ENCODE measurements at places on chromosomes 2 and 18. TPM values are rescaled to one million over a fixed set of nuclear protein-coding genes. Genes with fewer than 3 reads are reported as not detected.
A peak's percentile ranks its signal among the peaks of the same experiment; 100 is the strongest.

DNA sequence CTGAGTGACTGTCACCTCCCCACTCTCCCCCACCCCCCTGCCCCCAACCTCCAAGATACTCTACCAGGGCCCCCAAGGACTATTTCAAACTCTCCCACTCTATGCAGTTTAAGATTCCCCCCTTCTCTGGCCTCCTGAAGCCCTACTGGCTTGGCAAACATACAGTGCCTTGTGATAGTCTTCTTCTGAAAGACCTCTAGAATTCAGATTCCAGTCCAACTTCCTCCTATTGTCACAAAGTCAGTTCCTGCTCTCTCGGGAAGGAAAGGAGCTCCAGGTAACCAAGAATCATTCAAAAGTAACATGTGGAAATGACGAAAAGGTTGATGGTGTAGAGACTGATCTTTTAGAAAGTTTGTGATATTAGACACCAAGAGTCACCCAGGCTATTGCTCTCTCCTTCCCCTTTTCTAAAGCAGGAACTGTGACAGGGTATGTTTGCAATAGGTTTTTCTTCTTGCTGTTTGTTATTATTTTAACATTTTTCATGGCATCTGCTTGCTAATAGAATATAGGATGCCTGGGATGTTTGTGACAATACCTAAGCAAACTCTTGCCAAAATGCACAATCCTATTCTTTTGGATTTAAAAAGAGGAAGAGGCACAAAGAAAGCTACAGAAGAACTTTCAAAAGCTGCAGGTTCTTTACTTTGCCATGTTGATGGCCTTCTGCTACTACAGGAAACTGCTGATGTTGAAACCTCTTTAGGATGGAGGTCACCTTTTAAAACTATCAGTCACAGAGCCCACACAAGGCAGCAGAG is 93.5 kb upstream of the MGAT4A start:
- no peak overlapping the region for H3K27ac ChIP-seq
- no peaks in the 10 kb centered on the region for H3K36me3 ChIP-seq
- H3K4me3 ChIP-seq, result no peak overlapping the region
- H3K4me1 ChIP-seq, result no peaks in the 10 kb centered on the region

GRCh38 chr2:105321875-105322646 is 7.5 kb downstream of the TGFBRAP1 start:
- H3K4me1 ChIP-seq, result no peaks in the 10 kb centered on the region
- no peak for DNase-seq
- H3K4me3 ChIP-seq, result no peak overlapping the region
- no peak overlapping the region for H3K27ac ChIP-seq
- no peaks in the 10 kb centered on the region for H3K27me3 ChIP-seq
- H3K36me3 ChIP-seq, result no peaks in the 10 kb centered on the region

Gene DYTN
- not detected for total RNA-seq

DNA sequence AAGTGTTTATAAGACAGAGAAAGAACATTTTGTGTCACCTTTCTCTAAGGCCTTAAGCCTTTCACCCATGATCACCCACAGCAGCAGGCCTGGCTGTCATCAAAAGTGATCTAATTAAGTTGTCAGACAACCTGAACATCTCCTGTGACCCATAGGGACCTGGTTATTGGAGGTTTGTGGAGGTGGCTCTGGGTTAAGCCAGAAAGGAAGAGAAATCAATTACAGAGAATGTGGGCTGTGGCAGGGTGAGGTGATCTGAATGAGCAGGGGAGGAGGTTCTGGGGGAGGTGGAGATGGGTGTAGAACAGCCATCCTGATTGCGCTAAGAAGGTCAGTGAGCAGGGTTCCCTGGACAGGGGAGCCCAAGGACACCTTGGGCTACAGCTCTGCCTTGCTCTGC is 170.8 kb downstream of the FSHR start:
- no peaks in the 10 kb centered on the region for H3K27me3 ChIP-seq
- H3K36me3 ChIP-seq, result no peaks in the 10 kb centered on the region
- H3K4me1 ChIP-seq, result no peaks in the 10 kb centered on the region
- no peak for DNase-seq
- no peak overlapping the region for H3K4me3 ChIP-seq
- H3K27ac ChIP-seq, result no peak overlapping the region

GRCh38 chr2:197092431-197092830 is 165.9 kb upstream of the PGAP1 start:
- H3K4me1 ChIP-seq, result no peaks in the 10 kb centered on the region
- H3K36me3 ChIP-seq, result no peaks in the 10 kb centered on the region
- no peaks in the 10 kb centered on the region for H3K27me3 ChIP-seq
- H3K27ac ChIP-seq, result no peak overlapping the region
- H3K4me3 ChIP-seq, result no peak overlapping the region

DNA sequence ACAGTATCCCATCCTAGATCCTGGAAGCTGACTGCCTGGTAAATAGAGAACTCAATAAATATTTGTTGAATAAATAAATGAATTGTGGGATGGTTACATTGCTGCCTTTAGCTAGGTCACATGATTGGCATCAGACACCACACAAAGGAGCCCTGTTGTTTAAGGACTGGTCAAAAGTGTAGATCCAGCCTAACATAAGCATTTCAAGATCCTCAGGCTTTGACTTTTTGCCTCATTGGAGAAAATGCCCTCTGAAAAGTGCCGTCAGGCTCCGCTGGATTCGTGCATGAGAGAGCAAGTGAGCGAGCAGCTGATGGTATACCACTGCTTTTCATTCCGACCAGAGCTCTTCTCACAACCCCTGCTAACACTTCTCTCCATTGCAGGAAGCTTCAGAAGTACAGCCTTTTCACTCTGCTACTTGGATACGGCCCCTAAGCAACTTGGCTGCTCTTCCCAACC is 1.3 kb upstream of the ZNF24 start:
- H3K36me3 ChIP-seq, result no peaks in the 10 kb centered on the region
- no peak overlapping the region for H3K4me3 ChIP-seq
- peak; percentile 43 for DNase-seq
- H3K4me1 ChIP-seq, result peaks cover 2% of the 10 kb centered on the region

Gene FBXO36
- total RNA-seq, result 3.5 TPM

Gene GYPC
- 135 TPM for total RNA-seq

- H3K4me1 ChIP-seq, result no peaks in the 10 kb centered on the region
- no peaks in the 10 kb centered on the region for H3K36me3 ChIP-seq
- no peak for DNase-seq
Observed at GRCh38 chr2:70659551-70659950, 105.9 kb upstream of the TGFA start.

DNA sequence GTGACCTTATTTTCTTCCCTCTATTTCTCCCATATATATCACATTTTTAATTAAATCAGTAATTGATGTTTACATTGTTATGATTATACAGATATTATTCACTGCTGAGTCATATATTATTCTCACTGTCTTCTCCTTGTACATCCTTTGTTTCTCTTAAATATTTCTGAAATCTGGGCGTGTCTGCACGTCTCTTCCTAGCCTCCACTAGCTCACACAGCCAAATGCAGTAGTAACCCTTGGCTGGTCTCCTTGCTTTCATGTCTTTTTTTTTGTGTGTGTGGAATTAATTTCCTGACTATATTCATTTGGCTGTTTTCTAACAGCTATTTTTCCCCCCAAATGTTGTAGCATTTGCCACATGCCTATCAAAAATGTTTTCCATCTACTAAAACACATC is 15.8 kb downstream of the CCNYL1 start:
- DNase-seq, result peak; percentile 40
- H3K27me3 ChIP-seq, result no peaks in the 10 kb centered on the region
- no peaks in the 10 kb centered on the region for H3K36me3 ChIP-seq
- no peak overlapping the region for H3K27ac ChIP-seq

Gene KLF7
- 12.9 TPM for total RNA-seq

DNA sequence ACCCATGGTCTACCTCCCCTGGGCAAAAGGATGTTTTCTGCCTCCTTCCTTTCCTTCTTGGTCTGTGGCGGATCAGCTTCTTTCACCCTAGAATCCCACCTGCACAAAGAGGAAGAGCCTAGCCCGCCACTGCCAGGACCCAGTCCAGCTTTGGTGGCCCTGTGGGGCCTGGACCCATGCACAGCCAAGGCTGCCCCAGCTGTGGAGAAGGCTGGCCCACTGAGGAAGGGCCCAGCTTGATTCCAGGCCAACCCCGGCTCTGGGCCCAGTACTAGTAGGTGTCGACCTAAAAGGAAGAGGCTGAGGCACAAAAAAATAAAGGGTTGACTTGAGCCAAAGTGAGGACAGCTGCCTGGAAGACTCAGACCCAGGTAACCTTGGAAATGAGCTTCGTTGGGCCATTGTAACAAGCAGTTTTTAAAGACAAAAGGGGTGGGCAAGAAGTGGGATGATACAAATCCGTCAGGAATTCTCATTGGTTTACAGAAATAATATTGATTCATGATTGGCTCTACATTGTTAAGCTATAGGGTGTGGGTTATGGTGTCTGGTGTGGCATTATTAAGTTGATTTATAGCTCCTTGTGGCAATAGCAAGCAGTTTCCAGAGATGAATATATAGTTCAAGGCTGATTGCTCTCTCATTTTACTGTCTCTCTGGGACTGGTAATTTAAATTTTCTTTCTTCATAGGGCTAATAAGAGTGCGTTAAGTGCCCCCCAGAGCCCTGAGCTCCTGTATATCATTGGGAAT is 29.8 kb upstream of the MAL start:
- H3K4me1 ChIP-seq, result no peaks in the 10 kb centered on the region
- H3K36me3 ChIP-seq, result no peaks in the 10 kb centered on the region
- H3K27me3 ChIP-seq, result peaks cover 3% of the 10 kb centered on the region
- no peak overlapping the region for H3K4me3 ChIP-seq
- no peak for DNase-seq
- H3K27ac ChIP-seq, result no peak overlapping the region

DNA sequence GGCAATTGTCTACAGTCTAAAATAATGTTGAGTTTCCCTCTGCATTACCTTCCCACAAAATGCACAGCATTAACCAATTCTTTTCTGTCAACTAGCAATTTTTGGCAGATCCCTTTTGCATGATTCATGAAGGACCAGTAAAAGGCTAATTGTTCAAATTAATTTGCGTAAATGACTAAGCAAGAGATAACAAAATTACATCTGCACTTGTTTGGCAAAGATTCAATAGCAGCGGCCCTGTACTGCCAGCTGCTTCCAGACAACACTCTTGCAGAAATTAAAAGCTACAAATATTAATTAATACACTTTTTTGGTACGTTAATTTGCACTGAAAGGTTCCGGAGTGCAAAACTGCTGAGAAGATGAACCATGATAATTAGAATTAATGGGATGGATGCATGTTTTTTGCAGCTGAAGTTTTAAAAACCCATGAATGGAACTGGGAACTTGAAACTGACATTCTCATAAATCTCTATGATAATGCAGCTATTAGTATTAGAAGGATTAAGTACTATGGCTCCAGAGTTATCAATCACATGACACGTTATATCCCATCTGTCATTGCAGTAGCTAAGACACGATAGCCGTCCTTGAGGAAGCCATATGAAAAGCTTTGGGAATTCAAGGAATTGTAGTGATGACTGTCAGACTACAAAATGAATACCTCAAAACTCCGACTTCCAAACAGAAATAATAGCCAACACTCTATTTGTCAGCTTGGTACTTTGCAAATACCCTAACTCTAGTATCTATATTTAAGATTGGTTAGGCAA is 1268.3 kb upstream of the ACVR2A start:
- peaks cover 6% of the 10 kb centered on the region for H3K4me1 ChIP-seq
- no peaks in the 10 kb centered on the region for H3K36me3 ChIP-seq
- no peak overlapping the region for H3K4me3 ChIP-seq
- DNase-seq, result peak; percentile 45
- no peaks in the 10 kb centered on the region for H3K27me3 ChIP-seq

Gene SIGLEC15
- total RNA-seq, result 0.51 TPM

Gene ZNF385B
- total RNA-seq, result not detected

DNA sequence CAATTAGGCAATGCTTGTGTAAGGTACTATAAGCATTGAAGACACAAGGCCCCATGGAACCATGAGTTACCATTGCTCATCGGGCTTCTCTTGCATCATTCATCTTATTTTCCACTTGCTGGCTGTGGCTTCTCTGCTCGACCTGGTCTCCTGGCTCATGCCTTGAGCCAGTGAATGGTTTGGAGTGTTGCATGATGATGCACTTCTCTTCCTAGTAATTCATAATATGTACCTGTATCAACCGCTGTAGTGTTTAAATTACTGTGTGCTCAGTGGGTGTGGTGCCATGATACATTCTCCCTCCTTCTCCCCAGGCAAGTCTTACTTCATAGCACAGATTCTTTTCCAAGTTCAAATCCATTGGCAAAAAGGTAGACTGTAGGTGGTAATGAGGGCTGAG is 66.8 kb downstream of the ABCA12 start:
- no peak overlapping the region for H3K27ac ChIP-seq
- no peak overlapping the region for H3K4me3 ChIP-seq
- H3K27me3 ChIP-seq, result no peaks in the 10 kb centered on the region
- no peaks in the 10 kb centered on the region for H3K4me1 ChIP-seq
- H3K36me3 ChIP-seq, result no peaks in the 10 kb centered on the region

DNA sequence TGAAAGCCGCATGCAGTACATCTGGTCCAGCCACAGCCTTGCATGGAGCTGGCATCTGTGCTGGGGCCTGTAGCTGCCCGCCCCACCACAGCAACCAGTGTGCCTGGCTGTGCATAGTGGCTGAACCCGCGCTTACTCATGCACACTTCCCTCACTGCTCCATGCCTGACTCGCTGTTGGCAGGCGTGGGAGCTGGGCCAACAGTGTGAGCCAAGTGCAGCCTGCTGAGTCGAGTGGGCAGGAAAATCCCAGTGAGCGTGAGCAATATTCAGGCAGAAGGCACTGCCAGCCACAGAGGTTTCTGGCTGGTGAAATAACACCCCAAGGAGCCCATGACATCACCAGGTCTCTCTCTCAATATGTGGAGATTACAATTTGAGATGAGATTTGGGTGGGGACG is 1674.1 kb upstream of the TMEFF2 start:
- H3K36me3 ChIP-seq, result no peaks in the 10 kb centered on the region
- no peaks in the 10 kb centered on the region for H3K4me1 ChIP-seq
- H3K4me3 ChIP-seq, result no peak overlapping the region
- no peak overlapping the region for H3K27ac ChIP-seq
- no peak for DNase-seq
- H3K27me3 ChIP-seq, result no peaks in the 10 kb centered on the region

- no peaks in the 10 kb centered on the region for H3K4me1 ChIP-seq
- DNase-seq, result no peak
- H3K36me3 ChIP-seq, result no peaks in the 10 kb centered on the region
- H3K27me3 ChIP-seq, result peaks cover 23% of the 10 kb centered on the region
- no peak overlapping the region for H3K4me3 ChIP-seq
Observed at GRCh38 chr18:48139431-48140347, 209.2 kb upstream of the SMAD2 start.

Gene FAM228A
- total RNA-seq, result 0.99 TPM

Gene COBLL1
- total RNA-seq, result 5.1 TPM

DNA sequence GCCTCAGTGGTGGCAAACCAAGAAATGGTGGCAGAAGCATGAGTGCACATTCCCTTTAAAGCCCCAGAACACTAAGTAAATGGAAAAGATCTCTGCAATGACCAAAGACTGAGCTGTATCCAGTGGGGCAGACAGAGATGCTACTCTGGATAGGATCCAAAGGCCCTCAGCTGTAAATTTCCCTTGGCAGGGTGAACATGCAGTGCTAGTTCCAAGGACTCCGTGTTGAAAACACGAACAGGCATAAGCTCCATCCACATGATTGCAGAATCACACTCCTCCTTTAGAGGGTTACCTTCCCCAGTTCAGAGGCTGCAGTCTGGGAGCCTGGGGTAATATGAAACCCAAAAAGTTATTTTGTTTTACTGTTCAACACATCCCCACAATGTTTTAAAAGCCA is 98.6 kb upstream of the KLF7 start:
- no peak for DNase-seq
- H3K36me3 ChIP-seq, result no peaks in the 10 kb centered on the region
- H3K4me3 ChIP-seq, result no peak overlapping the region
- no peak overlapping the region for H3K27ac ChIP-seq
- peaks cover 13% of the 10 kb centered on the region for H3K4me1 ChIP-seq
- no peaks in the 10 kb centered on the region for H3K27me3 ChIP-seq
